ENCODE measurements at places on chromosomes 4 and X.

DNA sequence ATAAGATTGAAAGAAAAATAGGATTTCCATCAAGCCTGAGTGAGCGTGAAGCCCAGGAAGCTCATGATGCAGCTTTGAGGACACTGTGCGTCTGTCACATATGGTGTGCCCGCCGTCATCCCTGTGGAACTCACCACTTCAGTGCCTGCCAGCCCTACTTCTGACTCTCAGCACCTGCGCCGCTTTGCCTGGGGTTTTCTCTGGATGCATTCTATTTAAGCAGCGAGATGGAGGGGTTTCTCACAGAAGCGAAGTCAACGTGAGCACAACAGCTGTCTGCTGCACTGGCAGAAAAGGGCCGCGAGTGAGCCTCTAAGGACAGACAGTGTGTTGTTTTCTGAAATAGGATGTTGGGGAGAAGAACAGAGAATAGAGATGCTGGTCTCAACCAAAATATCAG, 6.2 kb upstream of the TMEM128 start:
- DNase-seq: no peak

DNA sequence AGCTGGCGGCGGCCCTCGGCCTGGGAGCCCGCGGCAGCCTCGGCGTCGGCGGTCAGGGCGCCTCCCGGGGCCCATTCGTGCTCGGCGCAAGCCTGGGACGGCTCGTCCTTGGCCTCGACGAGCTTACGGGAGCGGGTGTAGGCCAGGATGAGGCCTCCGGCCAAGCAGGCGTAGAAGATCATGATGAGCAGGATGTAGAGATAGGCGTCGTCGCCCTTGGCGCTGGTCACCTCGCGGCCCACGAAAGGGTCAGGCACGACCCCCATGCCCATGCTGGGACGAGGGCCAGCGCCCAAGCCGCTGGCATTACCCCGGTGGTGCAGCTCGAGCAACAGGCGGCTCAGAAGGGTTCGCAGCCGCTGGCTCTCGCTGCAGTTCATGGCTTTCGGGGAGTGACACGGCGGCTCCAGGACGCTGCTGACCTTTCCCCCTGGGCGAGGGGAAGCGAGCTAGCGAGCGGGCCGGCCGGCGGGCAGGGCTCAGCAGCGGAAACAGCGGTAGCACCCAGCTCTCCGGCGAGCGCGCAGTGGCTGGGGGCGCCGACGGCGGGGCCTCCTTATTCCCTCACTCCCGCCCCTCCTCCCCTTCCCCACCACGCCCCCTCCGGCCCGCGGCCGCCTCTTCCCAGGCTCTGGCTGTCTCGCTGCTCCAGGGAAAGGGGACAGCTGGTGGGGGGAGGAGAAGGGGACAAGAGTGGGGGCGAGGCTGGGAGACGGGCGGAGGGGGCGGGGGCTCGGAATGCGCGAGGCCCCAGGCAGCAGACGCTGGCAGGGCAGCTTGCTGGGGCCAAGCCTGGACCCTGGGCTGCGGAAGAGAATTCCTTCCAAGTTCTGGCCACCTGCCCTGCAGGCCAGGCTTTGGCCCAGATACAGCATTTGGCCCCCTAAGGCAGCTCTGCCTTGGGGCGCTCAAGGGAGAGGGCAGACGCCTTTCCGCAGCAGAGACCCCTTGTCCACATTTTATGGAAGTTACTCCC, at the start of gene KCNE5:
Gene KCNE5, minus strand, starts transcription at position 532 of the 976 bp plus-strand sequence. Its CDS starts 152 bp downstream, at position 380.
- DNase-seq: peak; percentile 29

GRCh38 chrX:15107367-15107988, 162.4 kb downstream of the ASB9 start:
- peak; percentile 0 for DNase-seq

DNA sequence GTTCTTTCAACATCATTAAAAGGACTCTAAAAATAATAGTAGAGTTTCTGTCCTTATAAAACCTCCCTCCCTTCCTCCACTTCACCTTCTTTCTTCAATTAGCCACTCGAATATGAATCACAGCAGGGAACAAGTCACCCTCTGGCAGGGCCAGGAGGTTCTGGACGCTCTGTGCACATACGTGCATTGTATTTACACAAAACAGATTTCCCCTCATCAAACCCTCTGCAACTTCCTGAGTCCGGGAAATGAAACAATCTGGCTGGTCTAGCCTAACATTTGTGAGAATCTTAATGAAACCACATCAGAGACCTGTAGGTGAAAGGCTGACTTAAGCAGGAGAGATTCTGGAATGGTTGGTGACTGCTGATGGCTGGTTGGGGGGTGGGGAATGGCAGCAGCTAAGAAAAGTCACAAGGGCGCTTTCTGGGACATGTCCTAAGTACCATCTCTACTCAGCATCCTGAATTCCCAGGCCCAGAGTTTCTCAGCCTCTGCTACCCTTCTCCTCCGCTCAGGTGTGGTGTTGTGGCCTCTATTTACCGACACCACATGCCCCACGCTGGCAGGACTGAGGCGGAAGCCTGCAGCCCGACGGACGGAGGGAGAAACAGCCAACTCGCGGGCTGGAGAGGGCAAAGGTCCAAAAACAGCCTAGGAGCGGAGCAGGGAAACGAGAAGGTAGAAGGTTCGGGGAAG, 1.0 kb downstream of the ZDHHC9 start:
- DNase-seq: peak; percentile 61

- DNase-seq: peak; percentile 78
Observed at GRCh38 chr4:90958256-90958895, 831.2 kb downstream of the CCSER1 start.

GRCh38 chrX:17549107-17549651, 174.2 kb downstream of the NHS start:
- no peak for DNase-seq

GRCh38 chrX:45710081-45710801, 509.6 kb upstream of the DIPK2B start:
- DNase-seq: peak; percentile 86

All from mesenchymal stem cell (in vitro differentiated cells and primary cell).